Umbilical cord (tissue), 2 donors: ENCODE measurements at places on chromosomes 11 and 22. TPM values are rescaled to one million over a fixed set of nuclear protein-coding genes. Genes with fewer than 3 reads are reported as not detected.

Gene HBB
- 3,180 TPM for total RNA-seq

Gene AMOTL1
- 53.0 TPM for total RNA-seq

GRCh38 chr22:35886309-35886708 lies 142.3 kb downstream of the RBFOX2 start:
- DNase-seq, result no peak

DNA sequence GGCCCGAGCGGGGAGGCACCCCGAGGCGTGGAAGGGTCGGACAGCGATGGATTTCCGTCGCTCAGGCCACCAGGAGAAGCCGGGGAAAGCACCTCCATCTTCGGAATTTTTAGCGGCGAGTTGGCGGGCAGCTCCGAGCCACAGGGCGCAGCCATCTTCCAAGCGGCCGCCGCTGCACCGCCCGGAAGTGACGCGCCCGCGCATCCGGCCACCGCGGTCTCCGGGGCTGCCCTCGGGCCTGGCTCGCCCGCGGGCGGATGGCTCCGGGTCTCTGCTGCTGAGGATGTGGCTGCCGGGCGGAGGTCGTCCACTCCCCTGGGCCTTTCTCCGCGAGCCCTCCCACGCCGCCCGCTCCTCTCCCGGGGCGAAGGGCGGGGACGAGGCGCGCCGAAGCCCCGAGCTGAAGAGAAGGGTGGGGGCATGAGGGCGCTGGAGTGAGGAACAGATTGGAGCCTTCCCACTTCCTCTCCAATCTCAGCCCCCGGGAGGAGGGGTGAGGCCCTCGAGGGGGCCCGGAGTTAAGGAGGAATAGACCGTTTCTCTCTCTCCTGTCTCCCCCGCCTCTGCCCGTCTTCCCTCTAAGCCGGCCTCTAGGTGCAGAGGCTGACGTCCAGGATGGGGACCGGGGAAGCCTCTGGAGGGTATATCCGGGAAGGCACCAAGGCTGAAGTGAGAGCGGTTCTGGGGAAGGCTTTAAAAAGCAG lies at the start of gene MSANTD2:
Gene MSANTD2, minus strand, starts transcription at position 181 of the 704 bp plus-strand sequence. Its CDS starts 26 bp downstream, at position 155.
- DNase-seq, result peak; percentile 98
